Stimulated activated CD8-positive, alpha-beta memory T cell treated with anti-CD3 and anti-CD28 coated beads, Interleukin-7, amount 100 ng/mL, for 48 hours (primary cell): ENCODE measurements at places on chromosomes 4 and X.

DNA sequence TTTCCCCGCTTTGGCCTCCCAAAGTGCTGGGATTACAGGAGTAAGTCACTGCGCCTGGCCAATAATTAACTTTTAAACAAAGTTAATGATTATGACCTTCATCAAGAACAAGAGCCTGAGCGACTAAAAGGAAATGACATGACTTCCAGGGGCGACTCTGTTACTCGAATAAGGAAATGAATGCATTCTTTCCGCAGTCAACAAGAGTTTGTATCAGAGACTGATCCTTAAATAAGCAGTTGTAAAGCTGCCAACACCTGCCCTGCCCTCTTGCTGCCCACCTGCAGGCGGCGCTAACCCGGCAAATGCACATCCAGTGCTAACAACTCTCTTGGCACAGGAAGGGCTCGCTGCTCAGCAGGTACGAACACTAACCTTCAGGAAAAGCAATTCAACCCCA, 27.3 kb downstream of the WDR1 start:
- DNase-seq: no peak

GRCh38 chr4:66906314-66906713, 639.0 kb downstream of the CENPC start:
- no peak for DNase-seq

GRCh38 chr4:81421346-81422218, 50.1 kb downstream of the RASGEF1B start:
- DNase-seq: no peak

DNA sequence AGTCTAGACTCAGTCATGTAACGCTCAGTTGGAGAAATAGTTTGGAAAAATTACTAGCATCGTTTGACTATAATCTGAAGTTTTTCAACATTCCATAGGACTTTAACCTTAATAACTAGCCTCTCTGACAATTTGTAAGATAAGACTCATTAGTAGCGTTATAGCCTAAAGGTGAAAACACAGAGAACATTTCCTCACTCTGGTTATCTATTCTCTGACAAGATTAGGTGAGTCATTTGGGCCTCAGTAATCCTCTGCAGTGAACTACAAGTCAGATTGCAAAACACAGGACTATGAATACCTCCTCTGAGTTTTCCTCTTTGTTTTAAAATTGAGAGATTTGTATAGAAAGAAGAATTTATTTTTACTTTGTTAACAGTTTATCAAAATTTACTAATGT, 31.8 kb upstream of the PDLIM5 start:
- no peak for DNase-seq

DNA sequence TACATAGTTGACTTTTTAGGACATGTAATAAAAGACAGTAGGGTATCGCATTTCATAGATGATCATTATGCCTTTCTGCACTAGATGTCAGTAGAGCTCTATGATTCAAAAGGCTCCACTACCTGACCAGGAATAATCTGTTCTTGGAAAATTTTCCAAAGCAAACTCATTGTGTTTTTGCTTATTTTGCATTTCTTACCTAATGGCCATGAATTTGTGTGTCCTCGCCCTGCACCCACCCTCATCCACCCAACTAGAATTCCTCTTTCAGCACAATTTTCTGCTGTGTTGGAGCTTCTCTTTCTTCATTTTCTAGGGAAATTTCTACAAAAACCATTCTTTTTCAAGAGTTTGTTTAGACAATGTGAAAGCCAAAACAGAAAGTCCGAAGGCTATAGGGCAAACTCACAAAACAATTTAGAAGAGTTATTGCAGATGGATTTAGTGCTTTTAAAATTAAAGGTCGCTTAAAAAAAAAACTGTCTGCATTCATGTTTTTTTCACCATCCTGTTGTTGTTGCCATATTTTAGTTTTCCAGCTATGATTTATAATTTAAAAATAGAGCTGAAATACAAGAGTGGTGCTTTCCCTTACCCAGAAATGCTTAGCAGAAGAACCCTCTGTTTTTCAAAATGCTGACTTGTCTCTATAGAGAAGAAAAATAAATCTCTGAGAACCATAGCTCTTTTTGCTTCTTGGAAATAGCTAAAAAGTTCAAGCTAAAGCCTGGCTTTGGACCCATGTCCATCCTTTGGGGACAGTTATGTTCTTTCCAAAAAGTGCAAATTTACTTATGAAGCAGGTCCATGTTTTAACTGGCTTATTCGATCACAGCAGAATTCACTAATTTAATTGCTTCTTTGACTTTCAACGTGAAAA, 183.7 kb downstream of the SPATA18 start:
- DNase-seq: no peak

GRCh38 chrX:107153005-107153404, 34.4 kb upstream of the RBM41 start:
- no peak for DNase-seq

- DNase-seq: no peak
Measured at GRCh38 chrX:133350751-133351150, 64.5 kb downstream of the GPC4 start.

- no peak for DNase-seq
Measured at GRCh38 chr4:148527571-148527970, 85.4 kb upstream of the NR3C2 start.

DNA sequence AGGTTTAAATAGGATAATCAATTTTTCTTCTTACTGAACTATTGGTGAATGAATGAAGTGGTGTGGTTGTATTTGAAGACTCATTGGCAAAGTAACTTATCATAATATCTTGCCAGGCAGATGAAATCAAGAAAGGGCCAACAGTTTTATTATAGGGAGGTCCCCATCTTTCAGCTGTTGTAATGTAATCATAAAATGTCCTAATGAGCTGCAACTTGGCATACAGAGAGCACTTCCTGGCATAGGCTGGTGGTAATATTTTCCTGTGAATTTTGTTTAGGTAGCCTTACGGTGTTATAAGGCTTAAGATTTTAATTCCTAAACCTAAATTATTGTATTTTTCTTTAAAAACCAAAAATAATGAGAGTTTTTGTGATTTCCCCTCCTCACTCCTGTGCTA, 17.5 kb downstream of the FHIP1A start:
- DNase-seq: no peak

DNA sequence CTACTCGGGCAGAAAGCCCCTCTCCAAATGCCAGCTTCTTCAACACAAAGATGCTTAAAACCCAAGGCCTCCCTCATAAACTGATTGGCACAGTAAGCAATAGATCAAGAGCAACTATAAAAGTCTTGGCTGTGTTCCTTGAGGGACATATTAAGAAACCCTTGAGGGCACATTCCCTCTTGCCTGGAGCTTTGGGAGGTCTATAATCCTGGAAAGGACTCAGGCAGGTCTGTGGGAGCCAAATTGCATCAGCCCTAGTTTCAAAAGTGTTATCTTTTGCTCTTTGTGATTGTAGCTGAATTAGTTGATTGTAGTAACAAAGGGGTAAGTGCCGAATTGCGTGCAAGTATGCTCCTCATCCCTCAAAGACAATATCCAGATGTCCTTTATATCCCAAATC, 18.6 kb upstream of the SETD7 start:
- DNase-seq: no peak

GRCh38 chrX:95754411-95754810, 930.2 kb upstream of the DIAPH2 start:
- DNase-seq: no peak

DNA sequence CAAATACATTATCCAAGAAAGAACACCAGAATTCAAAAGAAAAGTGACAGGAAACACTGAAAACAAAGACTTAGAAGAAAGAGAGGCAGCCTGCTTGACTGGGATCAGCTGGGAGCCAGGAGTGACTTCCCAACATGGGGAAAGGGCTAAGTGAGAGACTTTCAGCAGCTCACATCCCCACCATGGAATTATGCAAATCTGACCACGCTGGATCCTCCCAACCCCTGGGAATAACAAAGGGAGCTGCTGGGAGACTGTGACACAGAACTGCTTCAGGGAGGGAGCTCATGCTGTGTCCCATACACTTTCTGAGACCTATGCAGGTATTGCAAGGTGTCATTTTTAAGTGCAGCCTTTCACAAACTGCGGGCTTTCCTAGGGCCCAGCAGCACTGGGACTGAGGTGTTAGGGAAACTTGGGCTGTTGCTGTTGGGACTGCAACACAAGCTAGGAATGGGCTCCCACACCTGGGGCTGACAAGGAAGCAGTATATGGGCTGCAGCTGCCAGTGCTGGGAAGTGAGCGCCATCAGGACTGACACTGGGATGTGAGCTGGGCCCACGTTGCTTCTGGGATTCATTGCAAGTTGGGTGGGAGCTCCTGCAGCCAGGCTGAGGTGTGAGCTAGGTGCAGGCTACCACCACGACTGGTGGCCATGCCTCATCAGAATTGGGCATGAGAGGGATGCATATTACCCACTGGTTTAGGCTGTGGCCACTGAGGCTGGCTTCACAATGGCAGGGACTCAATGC, 139.1 kb downstream of the KDR start:
- DNase-seq: no peak

GRCh38 chr4:42445038-42445437, 47.8 kb downstream of the SHISA3 start:
- DNase-seq: no peak

DNA sequence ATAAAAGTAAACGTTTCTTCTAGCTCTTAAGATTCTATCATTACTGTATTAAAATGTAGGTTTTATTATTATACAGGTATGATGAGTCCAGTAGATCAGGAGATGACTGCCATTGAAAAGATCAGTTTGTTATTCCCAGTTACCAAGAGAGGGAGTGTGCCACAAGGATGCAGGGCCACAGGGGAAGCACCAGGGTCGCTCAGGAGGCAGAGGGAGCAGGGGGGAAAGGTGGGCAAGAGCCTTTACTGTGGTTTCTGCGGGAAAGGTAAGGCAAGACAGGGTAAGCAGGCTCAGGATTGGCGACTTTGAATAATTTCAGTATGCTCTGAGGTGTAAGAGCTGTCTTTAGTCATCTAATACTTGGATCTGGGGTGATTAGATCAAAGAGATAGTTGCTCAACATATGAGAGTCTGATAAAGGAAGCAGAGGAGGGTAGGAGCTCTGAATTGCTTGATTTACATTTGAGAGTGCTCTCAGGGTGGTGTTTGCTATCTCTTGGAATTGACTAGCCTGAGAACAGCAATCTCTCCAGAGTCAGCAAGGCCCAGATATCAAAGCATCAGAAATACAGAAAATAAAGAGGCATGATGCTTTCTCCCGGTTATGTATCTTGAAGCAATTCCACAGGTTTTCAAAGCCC, 86.0 kb downstream of the NDST3 start:
- no peak for DNase-seq

DNA sequence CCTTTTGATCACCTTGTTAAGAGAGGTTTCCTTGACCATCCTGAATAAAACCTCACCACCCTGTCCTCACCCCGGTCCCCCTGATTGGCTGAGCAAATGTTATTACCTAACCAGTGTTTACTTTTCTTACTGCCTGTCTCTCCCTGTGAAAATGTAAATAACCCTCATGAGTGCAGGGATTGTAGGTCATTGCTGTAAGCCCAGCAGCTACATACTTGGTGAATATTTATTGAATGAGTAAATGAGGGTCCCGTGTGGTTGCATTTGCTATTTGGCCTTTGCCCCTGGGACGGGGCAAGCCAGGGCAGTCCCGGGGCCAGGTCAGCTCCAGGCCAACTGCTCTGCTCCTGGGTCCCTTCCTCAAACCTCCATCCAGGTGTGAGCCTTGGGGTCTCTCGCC, 55.5 kb upstream of the CLCN4 start:
- no peak for DNase-seq

GRCh38 chr4:36551697-36552214, 270.3 kb downstream of the DTHD1 start:
- no peak for DNase-seq

DNA sequence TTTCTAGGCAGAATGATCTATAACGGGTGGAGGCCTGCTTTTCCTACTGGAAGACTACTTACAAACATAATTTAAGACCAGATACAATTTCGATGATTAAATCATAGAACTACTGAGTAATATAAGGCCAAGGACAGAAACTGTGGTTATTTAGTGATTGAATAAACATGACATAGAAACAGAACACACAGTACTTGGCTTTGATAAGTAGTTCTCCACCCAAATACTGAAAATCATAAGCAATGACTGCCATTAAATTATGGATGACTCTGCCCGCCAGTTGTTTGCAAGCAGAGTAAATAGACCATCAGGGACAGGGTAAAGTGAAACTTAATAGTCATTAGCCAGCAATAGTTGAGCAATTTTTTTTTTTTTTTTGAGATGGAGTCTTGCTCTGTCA, 17.2 kb upstream of the SMIM14 start:
- DNase-seq: no peak

GRCh38 chr4:73718375-73719373, 21.7 kb upstream of the CXCL8 start:
- no peak for DNase-seq

DNA sequence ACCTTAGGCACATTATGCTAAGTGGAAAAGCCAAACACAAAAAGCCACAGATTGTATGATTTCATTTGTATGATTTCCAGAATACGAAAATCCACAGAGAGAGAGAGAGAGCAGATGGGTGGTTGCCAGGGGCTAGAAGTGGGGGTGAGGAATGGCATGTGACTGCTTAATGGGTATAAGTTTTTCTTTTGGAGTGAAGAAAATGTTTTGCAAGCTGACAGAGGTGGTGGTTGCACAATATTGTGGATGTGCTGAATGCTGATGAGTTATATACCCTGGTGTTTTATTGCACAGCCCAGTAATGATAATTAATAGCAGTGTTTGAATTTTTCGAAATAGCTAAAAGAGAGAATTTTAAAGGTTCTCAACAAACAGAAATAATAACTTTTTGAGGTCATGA, 386.1 kb upstream of the HS3ST1 start:
- DNase-seq: no peak

- no peak for DNase-seq
Measured at GRCh38 chr4:112673076-112673475, 36.1 kb downstream of the LARP7 start.

- no peak for DNase-seq
Measured at GRCh38 chrX:47854474-47854873, 17.8 kb downstream of the ZNF81 start.

DNA sequence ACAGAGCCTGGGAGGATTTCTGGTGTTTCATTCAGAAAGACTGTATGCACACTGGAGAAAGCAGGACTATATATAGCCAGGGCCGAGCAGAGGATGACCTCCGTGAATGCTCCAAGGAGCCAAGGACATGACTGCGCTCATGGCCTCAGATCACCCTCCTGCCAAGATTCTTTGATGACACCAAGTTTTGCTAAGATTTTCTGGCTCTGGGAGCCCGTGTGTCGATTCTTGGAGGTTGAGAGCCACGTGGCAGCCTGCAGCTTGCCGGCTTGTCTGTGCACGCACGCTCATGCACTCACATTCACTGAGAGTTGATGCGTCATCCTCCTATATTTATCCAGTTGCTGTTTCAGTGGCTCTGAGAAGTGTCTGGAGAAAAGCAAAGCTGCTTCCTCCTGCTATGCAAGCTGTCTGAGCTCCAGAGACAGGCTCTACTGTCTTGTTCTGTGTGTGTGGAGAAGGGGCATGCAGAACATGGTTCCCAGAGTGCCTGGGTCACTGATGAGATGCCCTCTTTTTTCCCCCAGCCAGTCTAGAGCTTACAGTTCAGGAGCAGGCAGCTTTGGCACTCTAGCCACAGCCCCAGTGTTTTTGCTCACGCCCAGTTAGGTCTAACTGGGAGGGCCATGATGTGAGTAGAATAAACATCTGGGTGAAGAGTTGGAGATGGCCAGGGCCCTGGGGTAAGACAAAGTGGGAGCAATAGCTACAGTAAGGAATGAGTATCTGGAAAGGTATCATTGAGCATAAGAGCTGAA, 64.9 kb upstream of the SCOC start:
- DNase-seq: no peak
